ENCODE measurements at places on chromosomes 1 and 21. TPM values are rescaled to one million over a fixed set of nuclear protein-coding genes. Genes with fewer than 3 reads are reported as not detected.

DNA sequence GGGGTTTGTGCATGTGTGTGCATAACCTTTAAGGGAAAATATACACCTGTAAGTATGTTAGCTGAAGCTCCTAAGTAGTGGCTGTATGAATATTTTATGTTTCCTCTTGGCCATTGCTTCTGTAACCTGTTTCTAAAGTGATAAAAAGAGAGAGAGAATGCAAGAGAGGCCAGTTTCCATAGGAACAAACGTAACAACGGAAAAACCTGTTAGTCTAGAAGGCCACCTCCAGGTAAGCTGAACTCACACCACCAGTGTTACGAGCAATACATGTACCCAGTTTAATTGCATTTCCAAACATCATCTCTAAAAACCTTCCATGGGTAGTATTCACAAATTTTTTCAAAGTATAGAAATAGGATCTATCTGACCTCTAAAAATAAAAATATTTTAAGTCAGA is 63.1 kb downstream of the PLPPR4 start:
- DNase-seq, result no peak

GRCh38 chr1:12052008-12052573 is 11.0 kb upstream of the TNFRSF8 start:
- DNase-seq, result no peak

GRCh38 chr1:163069142-163069541 is at the start of gene RGS4:
TSS of gene RGS4 (plus strand) at chr1:163069361. CDS start at chr1:163069485, 124 bp downstream.
- peak; percentile 1 for DNase-seq

GRCh38 chr1:93783876-93784275 is 95.1 kb downstream of the DNTTIP2 start:
- DNase-seq, result no peak

- no peak for DNase-seq
Observed at GRCh38 chr21:15978215-15978738, 248.5 kb downstream of the USP25 start.

- DNase-seq, result no peak
Observed at GRCh38 chr1:180515364-180515763, 13.0 kb upstream of the ACBD6 start.

DNA sequence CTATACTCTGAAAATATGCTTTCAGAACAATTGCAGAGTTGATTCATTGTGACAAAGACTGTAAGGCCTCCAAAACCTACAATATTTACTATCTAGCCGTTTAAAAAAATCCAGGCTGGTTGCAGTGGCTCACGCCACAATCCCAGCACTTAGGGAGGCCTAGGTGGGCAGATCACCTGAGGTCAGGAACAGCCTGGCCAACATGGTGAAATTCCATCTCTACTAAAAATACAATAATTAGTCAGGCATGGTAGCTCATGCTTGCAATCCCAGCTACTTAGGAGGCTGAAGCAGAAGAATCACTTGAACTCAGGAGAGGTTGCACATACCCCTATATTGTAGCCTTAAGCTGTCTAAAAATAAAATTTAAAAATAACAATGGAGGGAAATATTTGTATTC is 5.3 kb upstream of the TFF2 start:
- DNase-seq, result no peak

GRCh38 chr21:14114251-14114650 is 96.5 kb downstream of the LIPI start:
- DNase-seq, result no peak

DNA sequence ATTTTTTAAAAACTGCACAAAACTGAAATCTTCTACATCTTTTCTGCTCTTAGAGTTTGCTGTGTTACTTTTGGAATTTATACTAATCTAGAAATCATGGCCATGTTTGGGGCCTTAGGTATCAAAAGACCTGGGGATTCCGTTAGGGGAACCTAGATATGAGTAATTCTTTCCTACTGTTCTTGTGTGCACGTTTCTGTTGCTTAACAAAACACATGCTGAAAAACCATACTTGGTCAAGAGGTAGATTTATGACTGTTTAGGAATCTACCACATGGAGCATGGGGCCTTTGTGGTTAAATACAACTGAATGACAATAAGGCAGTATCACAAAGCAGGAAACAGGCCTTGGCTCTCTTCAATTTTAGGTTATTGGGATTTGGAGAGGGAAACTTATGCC is 291.9 kb upstream of the USP25 start:
- no peak for DNase-seq

DNA sequence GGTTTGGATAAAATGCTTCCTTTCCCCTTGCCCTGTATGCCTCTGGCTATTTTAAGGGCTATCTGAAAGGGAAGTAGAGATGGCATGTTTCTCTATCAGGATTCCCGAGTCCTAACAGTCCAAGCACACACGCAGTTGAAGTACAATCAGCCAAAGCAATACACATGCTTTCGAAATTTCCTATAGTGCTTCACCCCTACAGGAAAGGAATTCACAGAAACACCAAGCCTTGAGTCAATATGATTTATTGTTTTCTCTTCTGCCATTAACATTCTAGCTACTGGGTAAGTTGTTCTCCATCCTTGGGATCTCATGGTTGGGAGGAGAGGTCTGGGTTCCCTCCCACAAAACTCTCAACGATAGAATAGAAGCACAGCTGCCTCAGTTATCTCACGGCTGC is 8.7 kb downstream of the ITLN1 start:
- no peak for DNase-seq

GRCh38 chr1:14968251-14968851 is 185.2 kb upstream of the TMEM51 start:
- DNase-seq, result no peak

- no peak for DNase-seq
Observed at GRCh38 chr21:35625576-35625975, 434.8 kb downstream of the SETD4 start.

DNA sequence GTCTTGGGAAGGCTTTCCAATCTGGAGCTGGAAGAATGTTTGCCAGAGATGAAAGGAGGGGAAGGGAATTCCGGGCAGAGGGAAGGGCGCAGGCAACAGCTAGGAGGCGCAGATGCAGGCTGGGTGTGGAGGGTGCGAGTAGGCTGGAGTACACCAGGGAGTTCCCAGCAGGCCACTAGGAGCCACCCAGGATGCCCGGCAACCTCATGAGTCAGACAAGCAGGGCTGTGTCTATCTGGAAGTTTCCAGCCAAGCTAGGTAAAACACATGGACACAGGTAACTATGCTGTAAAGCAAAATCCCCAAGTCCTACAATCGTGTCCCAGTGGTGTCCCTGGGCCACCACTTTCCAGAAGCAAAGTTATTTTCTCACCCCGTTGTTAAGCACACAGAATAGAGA is 990 bp upstream of the NBL1 start:
- DNase-seq, result no peak

- no peak for DNase-seq
Observed at GRCh38 chr1:229310833-229311232, 32.0 kb downstream of the CCSAP start.

GRCh38 chr21:29305068-29305467 is 6.3 kb downstream of the BACH1 start:
- DNase-seq, result no peak

- DNase-seq, result no peak
Observed at GRCh38 chr1:216209125-216209524, 214.1 kb downstream of the USH2A start.

DNA sequence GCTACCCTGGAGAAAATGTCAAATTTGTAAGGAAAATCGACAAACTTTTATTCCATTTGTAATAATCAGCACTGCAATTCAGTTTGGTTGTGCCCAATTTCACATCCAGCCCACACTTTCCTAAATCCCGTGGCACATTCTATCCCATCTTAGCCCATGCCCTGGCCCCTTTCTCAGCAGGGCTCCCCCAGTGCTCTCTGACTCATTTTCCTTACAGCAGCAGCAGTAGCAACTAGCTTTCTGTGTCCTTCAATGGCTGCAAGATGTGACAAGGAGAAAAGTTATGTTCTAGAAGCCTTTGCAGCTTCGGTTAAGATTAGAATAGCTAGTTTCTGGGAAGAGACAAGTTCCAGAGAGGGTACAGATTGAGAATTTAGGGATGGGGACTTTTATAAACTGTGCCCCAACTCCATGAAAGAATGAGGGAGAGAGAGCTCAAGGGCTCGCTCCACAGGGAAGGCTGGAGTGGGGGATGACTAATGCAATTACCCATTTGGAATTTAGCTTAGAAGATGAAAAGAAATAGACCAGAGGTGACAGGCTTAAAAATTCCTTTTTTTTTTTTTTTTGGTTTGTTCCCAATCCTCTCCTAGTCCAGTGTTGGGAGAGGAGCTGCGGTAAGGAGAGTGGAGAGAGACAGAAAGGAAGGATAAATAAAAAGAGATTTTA is 47.0 kb upstream of the POU2F1 start:
- no peak for DNase-seq

DNA sequence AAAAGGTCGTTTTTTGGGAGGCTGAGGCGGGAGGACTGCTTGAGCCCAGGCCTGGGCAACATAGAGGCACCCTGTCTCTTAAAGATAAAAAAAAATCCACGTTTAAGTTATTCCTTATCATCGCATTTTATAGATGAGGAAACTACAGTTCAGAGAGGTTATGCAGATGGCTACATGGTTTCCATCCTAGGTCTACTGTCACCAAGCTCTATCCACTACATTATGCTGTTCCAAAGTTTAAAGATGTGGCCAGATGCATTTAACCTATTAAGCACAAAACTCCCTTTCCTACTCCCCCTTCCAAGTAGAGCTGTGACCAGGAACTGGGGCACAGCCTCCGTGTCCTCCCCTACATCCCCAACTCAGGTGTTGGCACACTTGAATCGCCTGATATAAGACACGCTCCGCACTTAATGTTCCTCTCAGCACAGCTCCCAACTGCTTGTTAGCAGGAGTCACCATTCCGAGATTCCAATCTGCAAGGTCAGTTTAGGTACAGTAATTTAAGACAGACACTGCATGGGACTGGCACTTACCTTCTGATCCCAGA is 1.3 kb downstream of the TAF5L start:
- no peak for DNase-seq

GRCh38 chr1:113191579-113192076 is 118.6 kb downstream of the LRIG2 start:
- no peak for DNase-seq

DNA sequence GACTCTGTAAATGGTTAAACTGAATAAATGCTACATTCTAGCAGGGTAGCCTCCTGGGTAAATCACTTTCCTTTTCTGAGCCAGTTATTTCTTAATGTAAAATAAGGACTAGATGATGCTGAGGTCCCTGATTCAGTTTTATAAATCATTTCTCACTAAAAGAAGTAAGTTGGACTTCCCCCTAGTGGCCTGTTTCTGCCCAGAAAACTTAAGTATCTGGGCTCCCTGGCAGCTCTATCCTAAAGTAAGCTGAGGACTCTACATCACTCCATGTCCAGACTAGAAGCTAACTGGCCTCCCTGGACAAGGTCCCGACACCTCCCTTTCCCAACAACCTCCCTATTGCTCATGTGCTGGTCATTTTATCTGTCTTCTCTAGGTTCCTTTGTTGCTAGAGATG is 3.0 kb downstream of the GPN2 start:
- DNase-seq, result no peak

DNA sequence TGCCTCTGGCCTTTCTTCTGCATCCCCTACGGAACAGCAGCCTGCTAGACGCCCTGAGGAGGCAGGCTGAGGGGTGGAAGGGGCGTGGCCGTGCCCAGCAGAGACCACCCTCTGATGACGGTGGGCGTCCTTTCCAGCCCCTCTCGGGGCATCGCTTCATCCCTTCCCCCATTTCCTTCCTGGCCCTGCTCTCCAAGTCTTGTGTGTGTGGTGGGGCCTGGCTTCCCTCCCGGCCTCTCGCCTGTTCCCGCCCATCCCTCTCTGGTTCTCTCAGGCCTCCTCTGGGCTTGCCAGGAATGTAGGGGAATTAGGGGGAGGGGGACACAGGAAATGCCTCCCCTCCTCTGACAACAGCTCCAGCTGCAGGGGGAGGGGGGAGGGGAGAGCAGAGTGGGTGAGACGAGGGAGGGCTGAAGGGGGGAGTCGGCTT is 51.1 kb downstream of the SKI start:
- DNase-seq, result no peak

- DNase-seq, result no peak
Observed at GRCh38 chr1:236619398-236619797, 15.1 kb upstream of the HEATR1 start.

DNA sequence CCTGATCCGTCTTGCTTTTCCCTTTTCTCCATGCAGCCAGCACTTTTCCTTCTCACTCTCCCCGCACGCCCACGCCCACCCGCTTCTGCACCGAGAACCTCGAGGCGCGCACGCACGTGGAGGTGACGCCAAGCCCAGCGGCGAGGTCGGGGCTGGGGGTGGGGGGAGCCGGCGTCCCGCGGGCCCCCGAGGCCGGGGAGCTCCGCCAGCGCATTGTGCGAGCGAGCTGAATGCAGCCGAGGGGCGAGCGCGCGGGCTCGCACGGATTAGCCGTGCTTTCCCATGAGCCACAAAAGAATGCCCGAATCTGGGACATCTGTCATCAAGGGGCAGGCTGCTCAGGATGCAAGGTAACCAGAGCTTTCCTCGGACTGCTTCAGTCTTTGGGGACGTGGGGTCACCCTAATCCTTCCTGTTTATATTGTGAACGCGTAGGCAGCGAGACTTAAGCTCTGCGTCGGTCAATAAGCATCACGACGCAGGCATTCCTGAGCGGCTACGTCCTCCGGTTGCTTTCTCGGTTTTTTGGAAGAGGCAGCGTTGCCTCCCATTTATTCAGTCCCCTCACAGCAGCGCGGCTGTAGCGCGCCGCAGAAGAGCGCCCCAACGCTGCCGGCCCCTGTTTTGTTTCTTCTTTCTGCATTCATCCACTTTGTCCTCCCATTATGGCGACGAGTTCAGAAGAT is 67.3 kb upstream of the AKT3 start:
- DNase-seq, result no peak

Gene TMCO2
- total RNA-seq, result not detected

Gene TLCD4
- 1.5 TPM for total RNA-seq

Gene TMPRSS2
- 0.99 TPM for total RNA-seq

Gene NBPF20
- total RNA-seq, result 2.1 TPM

Gene RGS7
- 0.05 TPM for total RNA-seq

Gene LCE1F
- total RNA-seq, result not detected

Gene EPHA2
- 1.4 TPM for total RNA-seq

Gene CHI3L1
- total RNA-seq, result 7.4 TPM

Gene ZZZ3
- 44.6 TPM for total RNA-seq

Gene NPPA
- 0.80 TPM for total RNA-seq

Gene SPATA6
- total RNA-seq, result 6.0 TPM

Gene PRKCZ
- 7.6 TPM for total RNA-seq

Gene LRRC7
- total RNA-seq, result 0.09 TPM

Gene RXFP4
- not detected for total RNA-seq

Gene CD1E
- 964 TPM for total RNA-seq

Gene RNU1-1
- 17,380 TPM for total RNA-seq

Gene EFNA1
- 14.5 TPM for total RNA-seq

Measured in thymus (tissue), 14 donors.